COLO829 (cell line): ENCODE measurements at places on chromosomes 4 and X.

- no peak for DNase-seq
These were observed 1076.4 kb upstream of the PABPC4L start for GRCh38 chr4:135277980-135278315.

GRCh38 chr4:8840006-8840793 is 31.4 kb downstream of the HMX1 start:
- DNase-seq = no peak

- no peak for DNase-seq
These were observed 599.5 kb downstream of the FSTL5 start for GRCh38 chr4:161564230-161564834.

DNA sequence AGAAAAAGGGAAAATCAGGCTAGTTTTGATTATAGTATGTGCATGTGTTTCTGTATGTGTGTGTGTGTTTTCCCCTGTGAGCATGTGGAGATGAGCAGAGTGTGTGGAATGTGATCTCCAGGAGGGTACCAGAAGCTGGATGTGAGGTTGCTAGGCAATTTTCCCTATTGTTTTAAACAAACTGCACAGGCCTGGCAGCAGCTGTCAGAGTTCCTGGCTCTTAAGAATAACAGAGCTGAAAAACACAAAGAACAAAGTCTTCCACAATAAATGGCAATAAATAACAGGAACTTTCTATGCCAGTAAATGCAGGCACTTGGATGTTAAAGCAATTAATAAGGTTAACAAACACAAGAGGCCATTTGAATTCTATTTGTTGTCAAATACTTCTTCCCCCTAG is 344.6 kb upstream of the CTSO start:
- DNase-seq = no peak

- no peak for DNase-seq
These were observed 365.5 kb downstream of the GBA3 start for GRCh38 chr4:23058165-23058776.

- no peak for DNase-seq
These were observed 149.5 kb downstream of the GC start for GRCh38 chr4:71634364-71634763.
